Endothelial cell of umbilical vein (primary cell): ENCODE measurements at places on chromosomes 1 and 21.

DNA sequence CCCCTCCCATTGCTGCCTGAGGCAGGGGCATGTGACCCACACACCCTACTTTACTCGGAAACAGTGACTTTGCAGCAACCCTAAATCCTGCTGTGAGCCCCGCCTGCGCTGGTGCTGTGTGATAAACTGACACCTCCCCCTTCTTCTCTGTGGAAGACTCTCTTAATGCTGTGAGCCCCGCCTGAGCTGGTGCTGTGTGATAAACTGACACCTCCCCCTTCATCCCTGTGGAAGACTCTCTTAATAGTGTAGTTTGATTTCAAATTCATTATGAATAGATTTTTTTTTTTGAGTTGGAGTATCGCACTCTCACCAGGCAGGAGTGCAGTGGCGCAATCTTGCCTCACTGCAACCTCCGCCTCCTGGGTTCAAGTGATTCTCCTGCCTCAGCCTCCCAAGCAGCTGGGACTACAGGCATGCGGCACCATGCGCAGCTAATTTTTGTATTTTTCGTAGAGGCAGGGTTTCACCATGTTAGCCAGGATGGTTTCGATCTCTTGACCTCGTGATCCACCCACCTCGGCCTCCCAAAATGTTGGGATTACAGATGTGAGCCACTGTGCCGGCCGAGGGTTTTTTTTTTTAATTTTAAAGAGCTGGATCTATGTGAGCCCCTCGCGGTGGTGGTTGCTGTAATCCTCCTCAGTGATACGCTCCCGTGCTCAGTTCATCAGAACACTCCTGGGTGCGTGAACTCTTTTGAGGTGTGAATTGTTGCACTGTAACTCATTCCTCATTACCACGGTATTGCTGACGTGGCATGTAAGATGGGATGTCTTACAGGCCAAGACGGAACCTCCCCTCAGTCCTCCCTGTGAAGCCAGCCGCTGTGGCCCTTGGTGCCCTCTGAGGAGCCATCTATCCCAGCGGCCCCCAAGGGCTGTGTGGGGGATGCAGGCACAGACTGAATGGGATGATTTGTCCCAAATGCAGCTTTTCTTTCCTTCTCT lies 60.3 kb downstream of the GALNT2 start:
- no peak for DNase-seq

DNA sequence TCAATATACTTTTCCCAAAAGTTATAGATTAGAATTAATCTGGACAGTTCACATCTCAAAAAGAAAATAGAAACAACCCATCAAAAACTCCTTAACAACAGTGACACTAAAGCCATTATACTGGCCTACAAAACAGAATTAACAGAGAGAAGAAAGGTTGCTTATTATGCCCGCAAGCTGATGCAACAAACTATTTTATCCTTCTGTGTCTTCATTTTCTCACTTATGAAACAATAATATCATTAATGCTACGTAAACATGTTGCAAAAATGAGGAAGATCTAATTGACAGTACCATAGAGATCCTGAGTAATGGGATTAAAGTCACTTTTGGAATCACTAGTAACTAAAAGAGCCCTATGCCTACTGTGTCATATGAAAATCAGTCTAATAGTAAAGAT lies 32.6 kb downstream of the LPGAT1 start:
- no peak for DNase-seq

- DNase-seq: no peak
These were observed 304.1 kb downstream of the PBX1 start for GRCh38 chr1:164863056-164863455.

DNA sequence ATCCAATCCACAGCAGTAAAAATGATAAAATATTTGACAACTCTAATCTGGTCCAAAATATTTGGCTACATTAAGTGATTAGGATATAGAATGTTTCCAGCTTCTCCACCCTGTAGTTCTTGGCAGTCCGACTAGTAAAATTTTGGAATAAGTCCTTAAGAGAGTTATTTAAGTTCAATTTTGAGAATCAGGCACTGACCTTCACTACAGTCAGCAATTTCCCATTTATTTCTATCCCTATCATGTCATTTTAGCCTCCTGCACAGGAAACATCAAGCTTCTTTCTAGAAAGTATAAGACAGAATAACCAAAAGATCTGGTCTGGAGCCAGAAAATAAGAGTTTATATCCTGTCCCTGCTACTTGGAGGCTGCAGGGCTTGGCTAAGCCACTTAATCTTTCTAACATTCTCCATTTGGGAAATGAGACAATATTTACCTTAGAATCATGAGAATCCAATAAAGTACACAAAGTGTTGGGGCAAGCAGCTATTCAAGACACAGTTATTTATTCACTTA lies 162.2 kb downstream of the DPYD start:
- peak; percentile 34 for DNase-seq

GRCh38 chr1:238558156-238558555 lies 667.4 kb upstream of the ZP4 start:
- no peak for DNase-seq

DNA sequence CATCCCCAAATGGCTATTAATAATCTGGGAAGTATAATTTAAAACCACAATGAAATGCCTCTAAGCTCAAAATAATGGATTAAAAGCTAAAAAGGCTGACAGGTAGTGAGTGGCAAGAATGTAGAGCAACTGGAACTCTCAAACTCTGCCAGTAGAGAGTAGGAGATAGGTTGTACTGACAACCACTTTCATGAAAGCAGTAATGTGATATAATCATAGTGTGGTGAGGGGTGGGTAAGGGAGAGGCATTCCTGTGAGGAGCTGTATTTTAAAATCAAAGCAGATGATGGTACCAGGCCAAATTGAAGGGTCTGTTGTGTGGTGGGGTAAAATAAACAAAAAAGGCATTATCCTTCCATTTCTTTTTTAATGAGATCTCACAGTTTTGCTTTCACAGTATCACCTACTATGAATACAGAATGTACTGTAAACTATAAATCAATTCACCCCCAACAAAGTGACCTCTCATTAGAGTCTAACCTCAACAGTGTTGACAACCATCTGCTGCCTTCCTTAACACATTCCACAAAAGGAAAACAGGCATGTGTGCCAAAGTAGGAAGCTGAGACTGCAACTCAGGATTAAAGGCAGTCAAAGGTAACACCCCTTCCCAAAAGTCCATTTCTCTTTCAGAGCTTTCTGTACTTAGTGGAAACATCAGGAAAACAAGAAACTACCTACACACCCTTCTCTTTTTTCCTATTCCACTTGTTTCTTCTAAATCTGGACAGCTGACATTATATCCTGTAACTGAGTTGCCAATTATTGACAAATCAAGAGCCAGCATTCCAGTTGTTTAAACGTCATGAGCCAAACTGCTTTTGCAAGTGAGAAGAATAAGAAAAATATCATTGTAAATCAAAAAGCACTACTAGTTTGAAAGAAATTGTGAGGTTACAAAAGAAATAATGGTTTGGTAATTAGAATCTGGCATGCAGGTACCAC lies 130.8 kb downstream of the FAF1 start:
- peak; percentile 80 for DNase-seq

DNA sequence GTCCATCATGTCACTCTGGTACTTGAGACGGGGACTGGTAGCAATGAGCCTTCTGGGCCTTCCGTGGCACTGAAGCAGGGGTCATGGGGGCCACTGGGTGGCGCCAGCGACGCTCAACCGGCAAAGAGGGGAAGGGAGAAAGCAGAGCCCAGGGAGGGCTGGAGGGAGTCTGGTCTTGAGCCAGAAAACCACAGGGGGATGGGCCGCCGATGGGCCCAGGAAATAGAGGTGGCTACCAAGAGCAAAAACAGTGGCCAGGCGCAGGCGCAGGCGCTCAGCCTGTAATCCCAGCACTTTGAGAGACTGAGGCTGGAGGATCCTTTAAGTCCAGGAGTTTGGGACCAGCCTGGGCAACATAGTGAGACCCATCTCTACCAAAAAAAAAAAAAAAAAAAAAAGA lies 21.8 kb downstream of the EXOC8 start:
- DNase-seq: peak; percentile 59

- peak; percentile 89 for DNase-seq
These were observed 18.1 kb downstream of the CFAP45 start for GRCh38 chr1:159881622-159882526.

DNA sequence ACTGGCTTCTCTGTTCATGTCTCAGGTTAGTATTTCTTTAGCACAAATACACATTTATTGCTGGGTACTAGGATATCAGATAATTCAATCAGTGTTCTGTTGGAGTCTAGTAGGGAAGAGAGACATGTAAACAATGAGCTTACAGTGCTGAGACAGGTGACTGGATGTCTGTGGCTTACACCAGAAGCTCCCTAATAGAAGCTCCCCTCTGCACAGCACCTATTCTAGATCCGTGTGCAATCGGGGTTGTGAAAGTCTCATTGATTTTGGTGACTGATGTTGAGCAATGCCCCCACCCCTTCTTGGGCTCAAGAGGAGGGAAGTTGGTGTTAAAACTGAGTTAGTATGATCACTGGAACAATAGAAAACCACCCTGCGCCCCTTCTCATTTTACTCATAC lies 279.2 kb downstream of the RPS6KC1 start:
- DNase-seq: no peak

DNA sequence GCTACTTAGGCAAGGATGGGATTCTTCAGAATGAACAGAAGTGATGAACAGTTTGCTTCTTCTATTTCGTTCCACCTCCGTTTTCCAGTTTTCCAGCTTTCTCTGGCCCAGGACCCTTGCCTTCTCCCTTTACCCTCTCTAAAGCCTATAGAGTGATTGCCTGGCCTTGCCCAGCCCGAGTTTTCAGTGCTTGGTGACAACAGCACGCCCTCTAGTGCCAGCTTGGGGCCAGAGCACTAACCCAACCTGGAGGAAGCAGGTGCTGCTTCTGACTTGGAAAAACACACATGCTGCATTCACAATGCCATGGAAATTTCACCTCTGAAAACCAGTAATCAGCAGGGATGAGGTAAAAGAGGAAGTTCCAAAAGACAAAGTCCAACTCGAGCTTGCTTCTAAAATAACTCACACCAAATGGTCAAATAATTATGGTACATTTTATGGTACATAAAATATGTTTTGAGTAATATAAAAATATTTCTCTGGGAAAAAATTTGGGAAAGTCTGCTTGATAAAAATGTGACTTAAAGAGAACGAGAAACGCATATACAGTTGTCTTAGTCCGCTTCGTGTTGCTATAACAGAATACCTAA lies 26.1 kb downstream of the UBE2T start:
- DNase-seq: peak; percentile 79

- DNase-seq: no peak
These were observed 261.5 kb downstream of the RRAGC start for GRCh38 chr1:38598118-38598517.

DNA sequence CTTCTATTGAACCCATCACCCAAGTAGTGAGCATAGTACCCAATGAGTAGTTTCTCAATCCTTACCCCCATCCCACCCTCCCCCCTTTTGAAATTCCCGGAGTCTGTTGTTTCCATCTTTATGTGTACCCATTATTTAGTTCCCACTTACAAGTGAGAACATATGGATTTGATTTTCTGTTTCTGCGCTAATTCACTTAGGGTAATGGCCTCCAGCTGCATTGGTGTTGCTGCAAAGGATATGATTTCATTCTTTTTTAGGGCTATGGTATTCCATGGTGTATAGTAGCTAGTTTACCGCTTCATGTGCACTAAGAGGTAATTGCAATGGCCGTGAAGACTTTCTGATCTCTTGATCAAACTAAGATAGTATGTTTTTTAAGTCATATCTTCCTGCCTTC lies 107.5 kb upstream of the SERTAD4 start:
- DNase-seq: no peak

DNA sequence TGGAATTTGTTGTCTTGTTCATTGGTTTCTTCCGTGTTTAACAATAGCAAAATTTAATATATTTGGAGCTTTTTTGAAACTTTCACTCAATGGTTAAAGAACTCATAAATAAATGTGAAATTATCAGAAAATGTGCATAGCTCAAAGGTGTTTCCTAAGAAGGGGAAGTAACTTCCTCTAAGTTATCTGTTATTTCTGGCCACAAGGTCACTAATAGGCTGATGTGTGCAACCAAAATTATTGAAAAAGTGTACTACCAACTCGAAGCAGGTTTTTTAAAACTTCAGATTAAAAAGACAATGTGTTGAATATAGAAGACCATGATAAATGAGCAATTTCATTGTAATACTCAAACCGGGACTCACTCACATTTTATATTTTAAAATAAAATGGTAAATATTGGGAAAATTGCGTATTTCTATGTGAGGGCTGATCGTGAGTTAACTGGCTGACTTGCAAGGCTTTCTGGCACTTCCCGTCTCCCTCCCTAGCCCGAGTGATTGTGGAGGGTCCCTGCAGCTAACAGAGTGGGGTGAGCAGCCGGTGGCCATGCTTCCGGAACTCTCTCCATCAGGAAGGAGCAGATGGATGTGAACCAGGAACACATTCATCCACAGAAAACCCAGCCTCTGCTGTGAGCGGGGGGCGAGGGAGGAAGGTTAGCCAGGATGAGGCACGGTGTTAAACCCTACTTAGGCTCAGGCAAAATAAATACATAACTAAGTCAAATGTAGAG lies 96.9 kb downstream of the ERG start:
- no peak for DNase-seq

GRCh38 chr1:184910691-184911091 lies 63.6 kb downstream of the NIBAN1 start:
- DNase-seq: no peak

GRCh38 chr1:62382658-62382955 lies 54.2 kb upstream of the USP1 start:
- DNase-seq: no peak

- DNase-seq: no peak
These were observed 21.5 kb downstream of the NPHP4 start for GRCh38 chr1:5970610-5971273.

DNA sequence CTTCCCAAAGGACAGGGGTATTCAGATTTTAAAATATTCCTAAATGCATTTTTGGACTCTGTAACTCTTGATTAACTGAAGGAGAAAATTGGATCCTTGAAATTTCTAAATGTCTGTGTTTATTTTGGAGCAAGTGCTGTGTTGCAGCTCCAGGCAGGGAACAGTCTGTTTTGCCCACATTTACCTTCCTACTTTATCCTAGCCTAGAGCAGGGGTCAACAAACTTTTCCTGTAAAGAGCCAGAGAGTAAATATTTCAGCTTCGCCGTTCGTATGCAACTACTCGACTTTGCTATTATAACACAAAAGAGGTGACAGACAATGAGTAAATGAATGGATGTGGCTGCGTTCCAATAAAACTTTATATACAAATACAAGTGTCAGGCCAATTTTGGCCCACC lies 402.2 kb downstream of the GPATCH2 start:
- DNase-seq: no peak

- no peak for DNase-seq
These were observed 22.9 kb downstream of the DDX20 start for GRCh38 chr1:111778541-111779051.

GRCh38 chr1:153849487-153850185 lies 73.1 kb downstream of the GATAD2B start:
- DNase-seq: no peak

DNA sequence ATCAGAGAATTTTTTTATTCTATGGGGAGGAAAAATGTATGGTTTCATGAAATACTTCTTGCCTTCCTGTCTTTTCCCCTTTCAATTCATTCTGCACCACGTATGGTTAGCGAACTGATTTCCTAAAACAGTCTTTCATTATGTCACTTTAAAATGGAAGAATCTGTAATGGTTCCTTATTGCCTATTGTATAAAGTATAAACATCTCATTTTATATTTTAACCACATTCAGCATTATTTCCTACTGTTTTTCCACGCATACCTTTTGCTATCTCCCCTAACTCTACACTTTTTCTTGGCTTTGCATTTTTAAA lies 232.3 kb upstream of the B3GALT2 start:
- no peak for DNase-seq
